ENCODE measurements at places on chromosomes 4 and X.
A peak's percentile ranks its signal among the peaks of the same experiment; 100 is the strongest.

DNA sequence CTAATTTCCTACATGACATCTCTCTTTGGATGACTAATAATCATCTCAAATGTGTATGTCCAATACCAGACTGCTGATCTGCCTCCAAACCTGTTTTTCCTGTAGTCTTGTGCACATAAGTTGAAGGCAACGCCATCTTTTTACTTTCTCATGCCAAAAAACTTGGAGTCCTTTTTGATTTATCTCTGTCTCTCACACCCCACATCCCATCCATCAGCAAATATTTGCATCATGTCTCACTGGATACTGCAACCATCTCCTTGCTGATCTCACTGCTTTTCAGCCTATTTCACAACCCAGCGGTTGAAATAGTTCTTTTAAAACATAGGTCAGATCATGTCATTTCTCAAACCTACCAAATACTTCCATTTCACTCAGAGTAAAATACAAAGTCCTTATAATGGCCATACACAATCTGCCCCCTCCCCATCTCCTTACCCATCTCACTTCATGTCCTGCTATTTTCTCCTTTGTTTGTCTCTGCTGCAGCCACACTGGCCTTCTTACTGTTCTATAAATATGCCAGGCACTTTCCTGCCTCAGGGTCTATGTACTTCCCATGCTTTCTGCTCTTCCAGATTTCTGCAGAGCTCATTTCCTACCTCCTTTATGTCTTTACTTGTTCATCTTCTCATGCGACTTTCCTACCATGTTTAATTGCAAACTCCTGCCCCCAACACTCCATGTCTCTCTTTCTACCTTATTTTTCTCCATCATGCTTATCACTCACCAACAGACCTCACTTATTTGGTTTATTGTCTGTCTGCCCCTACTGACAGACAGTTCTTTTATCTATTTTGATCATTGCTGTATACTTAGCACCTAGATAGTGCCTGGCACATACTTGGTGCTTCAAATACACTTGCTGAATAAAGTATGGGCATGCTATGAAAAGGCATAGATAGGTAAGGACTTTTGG, 98.8 kb downstream of the ANXA3 start:
- no peaks in the 10 kb centered on the region for H3K27me3 ChIP-seq
- no peak overlapping the region for H3K4me3 ChIP-seq
- no peaks in the 10 kb centered on the region for H3K36me3 ChIP-seq
- no peak for DNase-seq

- H3K36me3 ChIP-seq = no peaks in the 10 kb centered on the region
- no peak overlapping the region for H3K4me3 ChIP-seq
- H3K27me3 ChIP-seq = no peaks in the 10 kb centered on the region
These were observed 2068.9 kb downstream of the PCDH7 start for GRCh38 chr4:32789026-32789608.

DNA sequence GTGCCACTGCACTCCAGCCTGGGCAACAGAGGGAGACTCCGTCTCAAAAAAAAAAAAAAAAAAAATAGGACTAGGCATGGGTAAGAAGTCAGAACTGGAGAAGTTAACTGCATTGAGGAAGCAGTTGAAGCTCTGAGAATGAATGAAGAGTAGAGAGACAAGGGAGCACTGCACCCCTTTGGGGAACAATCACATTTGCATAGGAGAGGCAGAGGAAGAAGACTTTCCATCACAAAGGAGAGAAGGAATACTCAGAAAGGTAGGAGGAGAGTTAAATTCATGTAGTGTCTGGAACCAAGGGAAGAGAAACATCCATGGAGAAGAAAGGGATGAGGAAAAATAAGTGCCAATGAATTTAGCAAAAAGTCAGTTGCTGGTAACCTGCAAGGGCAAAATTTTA, 72.4 kb downstream of the GPC3 start:
- no peaks in the 10 kb centered on the region for H3K4me1 ChIP-seq
- no peak overlapping the region for H3K4me3 ChIP-seq
- no peak for DNase-seq
- H3K36me3 ChIP-seq = no peaks in the 10 kb centered on the region

DNA sequence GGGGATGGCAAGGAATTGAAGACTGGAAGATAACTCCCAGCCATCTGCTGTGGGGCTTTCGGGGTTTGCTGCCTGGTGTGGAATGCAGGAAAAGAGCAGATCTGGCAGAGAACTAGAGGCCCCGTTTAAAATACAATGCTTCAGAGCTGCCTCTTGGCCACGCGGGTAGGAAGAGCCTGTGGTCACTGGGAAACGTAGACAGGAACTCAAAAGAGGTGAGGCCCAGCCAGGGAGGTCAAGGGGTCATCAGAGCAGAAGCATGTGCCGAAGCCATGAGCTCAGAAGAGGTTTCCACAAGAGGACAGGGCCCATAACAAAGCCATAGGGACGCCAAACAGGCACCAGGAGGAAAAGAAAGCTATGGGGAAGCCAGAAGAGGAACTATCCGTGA, 14.5 kb upstream of the STS start:
- no peaks in the 10 kb centered on the region for H3K36me3 ChIP-seq
- H3K4me3 ChIP-seq = no peak overlapping the region
- peaks cover 15% of the 10 kb centered on the region for H3K4me1 ChIP-seq
- no peaks in the 10 kb centered on the region for H3K27me3 ChIP-seq
- peak; percentile 42 for DNase-seq

DNA sequence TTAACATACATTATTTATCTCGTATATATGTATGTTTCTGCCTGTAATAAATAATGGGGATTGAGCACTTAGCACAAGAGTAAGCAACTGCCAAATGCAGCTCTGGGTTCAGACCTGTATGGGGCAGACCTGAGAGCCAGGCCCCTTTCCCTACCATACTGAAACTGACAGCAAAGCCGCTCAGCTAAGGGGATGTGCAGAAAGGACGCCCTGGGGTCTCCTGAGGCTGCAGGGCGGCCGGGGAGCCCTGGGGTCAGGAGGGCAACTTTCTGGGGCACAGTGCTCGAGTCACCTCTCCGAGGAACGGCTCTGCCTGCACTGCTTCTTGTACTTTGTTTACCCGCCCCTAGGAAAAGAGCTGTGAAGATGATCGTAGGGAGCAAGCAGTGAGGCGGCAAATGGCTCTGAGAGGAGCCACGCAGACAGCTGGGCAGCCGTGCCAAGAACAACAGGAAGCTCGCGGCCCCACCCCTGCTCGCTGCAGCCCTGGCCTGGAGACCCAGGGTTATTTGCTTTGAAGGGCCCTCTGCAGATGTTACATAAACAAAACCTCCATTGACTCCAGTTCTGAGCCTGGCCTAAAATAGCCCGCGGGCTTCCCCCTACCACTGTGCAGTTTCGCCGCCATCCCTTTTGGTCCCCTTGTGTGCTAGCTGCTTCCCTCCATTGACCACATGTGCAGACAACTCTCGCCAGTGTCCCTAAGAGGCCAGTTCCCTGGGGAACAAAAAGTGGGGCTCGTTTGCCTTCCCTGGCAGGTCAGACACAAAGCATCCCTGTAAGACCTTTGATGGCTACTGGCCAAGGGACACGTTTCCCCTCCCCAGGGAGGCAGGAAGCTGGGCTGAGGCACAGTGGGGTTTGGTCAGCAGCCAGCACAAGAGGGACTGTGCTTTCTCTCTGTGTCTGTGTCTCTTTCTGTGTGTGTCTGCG, 111.3 kb upstream of the LNX1 start:
- H3K4me3 ChIP-seq = no peak overlapping the region
- peak; percentile 87 for DNase-seq

DNA sequence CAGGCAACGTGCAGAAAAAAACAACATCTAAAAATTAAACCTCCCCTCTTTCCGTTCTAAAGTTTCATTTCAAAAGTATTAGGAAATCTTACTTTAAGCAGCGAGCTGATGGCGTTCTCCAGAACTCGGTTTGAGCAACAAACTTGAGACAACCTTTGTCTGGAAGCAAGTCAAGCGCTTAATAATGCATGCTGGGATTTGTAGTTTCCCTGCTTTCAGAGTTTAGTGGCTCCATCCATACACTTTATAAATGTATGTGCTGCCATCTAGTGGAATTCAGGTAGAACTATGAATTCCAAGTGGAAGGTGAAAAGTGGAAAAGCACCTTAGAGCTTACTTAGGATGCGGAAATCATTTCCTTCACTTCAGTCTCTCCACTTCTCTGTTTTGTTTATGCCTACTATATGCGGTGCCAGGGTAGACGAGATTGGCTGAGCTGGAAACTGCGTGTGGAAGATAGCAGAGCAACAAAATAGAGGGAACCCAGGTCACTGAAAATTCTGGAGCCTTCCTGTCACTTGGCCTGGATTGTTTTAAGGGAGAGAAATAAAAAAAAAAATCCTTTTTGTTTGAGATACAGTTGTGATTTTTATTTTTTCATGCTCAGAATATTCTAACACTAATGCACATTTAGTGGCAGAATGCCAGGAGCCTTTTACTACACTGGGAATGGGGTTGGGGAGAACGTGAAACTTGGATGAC, at the start of gene BDH2:
Gene BDH2, minus strand, starts transcription at position 144 of the 702 bp plus-strand sequence. CDS start 3,580 bp downstream, outside the sequence.
- peaks cover 16% of the 10 kb centered on the region for H3K4me1 ChIP-seq
- H3K27me3 ChIP-seq = no peaks in the 10 kb centered on the region
- DNase-seq = no peak
- peak within 1 kb of the TSS; percentile 66 for H3K4me3 ChIP-seq
- peak within 1 kb of the TSS; percentile 68 for H3K27ac ChIP-seq

DNA sequence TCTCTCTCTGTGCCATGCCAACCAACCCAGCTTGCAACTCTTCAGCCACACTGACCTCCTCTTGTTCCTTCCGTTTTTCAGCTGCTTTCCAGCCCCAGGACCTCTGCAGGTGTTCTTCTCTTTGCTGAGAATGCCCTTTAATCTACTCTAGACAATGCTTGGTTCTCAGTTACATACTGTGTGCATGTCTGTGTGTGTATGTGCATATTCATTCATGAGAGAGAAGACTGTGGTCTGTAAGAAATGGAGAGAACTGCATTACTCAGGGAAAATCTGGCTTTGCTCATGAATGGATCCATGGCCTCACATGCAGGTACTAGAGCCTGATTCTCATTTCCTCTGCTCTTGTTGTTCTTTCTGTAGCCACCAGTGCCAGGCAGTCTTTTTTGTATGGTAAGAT, 636.9 kb upstream of the TENM3 start:
- no peaks in the 10 kb centered on the region for H3K36me3 ChIP-seq
- H3K27ac ChIP-seq = no peak overlapping the region
- no peak for DNase-seq
- no peaks in the 10 kb centered on the region for H3K27me3 ChIP-seq
- H3K4me1 ChIP-seq = no peaks in the 10 kb centered on the region

DNA sequence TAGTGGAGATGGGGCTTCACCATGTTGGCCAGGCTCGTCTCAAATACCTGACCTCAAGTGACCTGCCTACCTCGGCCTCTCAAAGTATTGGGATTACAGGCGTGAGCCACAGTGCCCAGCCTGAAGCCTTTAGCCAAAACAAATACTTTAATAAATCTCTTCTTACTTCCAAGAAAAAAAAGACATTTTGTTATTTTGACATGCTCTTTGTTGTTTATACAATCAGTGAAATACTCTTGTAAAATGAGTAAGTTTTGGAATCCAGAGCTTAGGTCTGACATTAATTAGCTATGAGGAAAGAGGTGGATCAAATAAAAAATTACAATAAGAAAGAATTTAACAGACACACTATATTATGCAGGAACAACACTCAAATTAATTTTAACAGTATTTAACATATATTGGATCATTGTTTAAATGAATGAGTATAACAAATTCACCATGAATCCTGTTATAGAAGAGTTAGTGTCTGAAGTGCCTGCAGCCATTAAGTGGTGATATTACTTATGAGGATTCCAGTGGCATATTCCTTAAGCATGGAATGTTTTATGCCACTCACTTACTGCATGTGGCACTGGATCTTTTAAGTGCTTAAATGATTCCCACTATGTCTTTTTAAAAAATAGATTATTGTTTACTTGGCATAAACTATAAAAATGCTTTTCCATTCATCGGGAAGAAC, 260.1 kb upstream of the GIMD1 start:
- H3K27ac ChIP-seq = no peak overlapping the region
- H3K36me3 ChIP-seq = no peaks in the 10 kb centered on the region
- H3K27me3 ChIP-seq = no peaks in the 10 kb centered on the region
- DNase-seq = no peak

DNA sequence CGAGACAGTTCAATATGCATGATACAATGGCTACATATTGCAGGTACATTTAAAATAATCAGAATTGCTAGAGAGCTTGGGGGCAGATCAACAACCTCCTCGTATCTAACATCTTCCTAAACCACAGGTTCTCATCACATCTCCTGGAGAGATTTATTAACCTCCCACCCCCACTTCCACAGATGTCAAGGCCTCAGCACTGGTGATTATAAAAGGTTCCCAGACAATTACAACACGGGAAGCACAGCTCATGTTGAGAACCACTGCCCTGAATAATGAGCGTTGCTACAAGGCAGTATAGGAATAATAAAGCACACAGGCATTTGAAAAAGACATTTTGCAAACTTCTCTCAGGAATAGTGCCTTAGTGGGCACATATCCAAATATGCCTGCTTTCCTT, 42.8 kb downstream of the ELOVL6 start:
- no peaks in the 10 kb centered on the region for H3K4me1 ChIP-seq
- H3K27me3 ChIP-seq = no peaks in the 10 kb centered on the region
- H3K27ac ChIP-seq = no peak overlapping the region
- no peak overlapping the region for H3K4me3 ChIP-seq
- no peak for DNase-seq
